GM13977 (cell line): ENCODE measurements at places on chromosomes 3 and 15.

- DNase-seq: no peak
Observed at GRCh38 chr3:128359846-128360642, 106.6 kb downstream of the DNAJB8 start.

- no peak for DNase-seq
Observed at GRCh38 chr15:31074321-31074720, 27.2 kb downstream of the TRPM1 start.

- no peak for DNase-seq
Observed at GRCh38 chr3:193869221-193870201, 266.4 kb upstream of the HES1 start.

- DNase-seq: no peak
Observed at GRCh38 chr3:195087328-195087727, 183.6 kb downstream of the XXYLT1 start.

DNA sequence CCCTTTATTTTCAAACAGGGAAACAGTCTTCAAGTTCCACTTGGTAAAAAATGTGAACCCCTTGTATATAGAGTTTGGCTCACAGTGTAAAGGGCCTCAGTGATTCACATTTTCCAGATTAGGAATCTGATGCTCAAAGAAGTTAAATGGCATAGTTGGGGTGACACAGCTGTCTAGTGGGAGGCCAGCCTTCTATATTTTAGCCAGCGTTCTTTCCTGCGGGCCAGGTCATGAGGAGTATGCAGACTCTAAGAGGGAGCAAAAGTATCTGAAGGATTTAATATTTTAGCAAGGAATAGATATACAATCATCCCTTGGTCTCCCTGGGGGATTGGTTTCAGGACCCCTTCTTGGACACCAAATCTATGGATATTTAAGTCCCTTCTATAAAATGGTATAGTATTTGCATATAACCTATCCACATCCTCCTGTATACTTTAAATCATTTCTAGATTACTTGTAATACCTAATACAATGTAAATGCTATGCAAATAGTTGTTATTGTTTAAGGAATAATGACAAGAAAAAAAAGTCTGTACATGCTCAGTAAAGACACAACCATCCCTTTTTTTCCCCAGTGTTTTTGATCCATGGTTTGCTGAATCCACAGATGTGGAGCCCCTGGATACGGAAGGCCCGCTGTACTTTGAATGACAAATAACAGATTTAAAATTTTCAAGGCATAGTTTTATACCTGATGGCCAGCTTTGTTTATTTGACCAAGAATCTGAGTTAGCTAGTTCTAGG is 7.0 kb downstream of the B2M start:
- no peak for DNase-seq

- peak; percentile 62 for DNase-seq
Observed at GRCh38 chr15:92521624-92522008, 127.9 kb downstream of the ST8SIA2 start.

GRCh38 chr15:68383161-68384074 is 48.5 kb downstream of the ITGA11 start:
- peak; percentile 80 for DNase-seq

DNA sequence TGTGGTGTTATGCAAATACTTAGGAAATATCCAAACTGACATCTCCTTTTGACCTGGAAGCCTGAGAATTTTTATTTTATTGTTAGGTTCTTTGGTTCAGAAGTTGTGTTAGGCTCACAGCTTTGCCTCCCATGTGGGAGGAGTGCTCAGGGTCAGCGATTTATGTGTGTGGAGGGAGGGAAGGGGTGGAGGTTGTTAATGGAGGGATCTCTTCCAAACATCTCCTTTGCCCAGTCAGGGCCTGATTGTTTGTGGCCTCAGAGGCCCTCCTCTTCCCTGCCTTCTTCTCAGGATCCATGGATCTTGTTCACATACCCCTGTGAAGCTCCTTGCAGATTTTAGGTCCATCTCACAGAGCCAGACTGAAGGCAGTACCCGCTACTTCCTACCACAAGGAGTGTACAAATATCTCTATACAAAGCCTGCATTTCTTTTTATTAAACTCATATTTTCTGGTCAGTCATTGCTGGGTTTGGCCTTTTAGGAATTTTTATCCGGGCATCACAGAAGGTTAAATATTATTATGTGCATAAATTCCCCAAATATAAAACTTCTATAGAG is 40.3 kb downstream of the BBX start:
- DNase-seq: no peak
